ENCODE measurements at places on chromosomes 5 and 9.

DNA sequence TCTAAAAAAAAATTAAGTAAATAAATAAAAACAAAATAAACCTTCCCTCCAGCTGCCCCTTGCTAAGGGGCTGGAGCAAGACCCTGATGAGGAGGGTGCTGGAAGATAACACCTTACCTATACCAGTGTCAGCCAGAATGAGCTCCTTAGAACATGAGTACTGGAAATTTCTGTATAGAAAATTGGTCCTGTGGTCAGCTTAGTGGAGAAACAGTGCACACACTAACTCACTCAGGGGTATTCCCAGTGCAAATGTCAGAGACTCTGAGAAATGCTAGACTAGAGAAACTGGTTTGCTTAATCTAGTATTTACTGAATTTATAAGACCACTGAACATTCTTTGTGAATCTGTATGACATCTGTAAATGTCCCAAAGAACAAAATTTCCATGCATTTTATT, 62.1 kb upstream of the CTXN3 start:
- DNase-seq = no peak

DNA sequence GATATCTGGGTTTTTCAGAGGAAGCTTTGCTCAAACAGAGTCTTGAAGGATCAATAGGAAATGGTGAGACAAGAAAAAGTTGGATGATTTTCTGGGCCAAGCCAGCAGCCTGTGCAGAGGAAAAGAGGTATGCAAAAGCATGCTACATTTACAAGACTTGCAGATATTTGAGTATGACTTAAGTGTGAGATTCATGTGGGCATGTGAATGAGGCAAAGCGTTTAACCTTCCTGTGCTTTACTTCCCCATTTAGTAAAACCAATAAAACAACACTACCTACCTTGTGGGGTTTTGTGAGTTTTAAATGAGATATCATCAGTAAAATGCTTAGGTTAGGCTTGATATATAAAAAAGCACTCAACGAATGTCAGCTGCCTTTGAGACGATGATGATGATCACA, 58.1 kb downstream of the PIP5K1B start:
- no peak for DNase-seq

DNA sequence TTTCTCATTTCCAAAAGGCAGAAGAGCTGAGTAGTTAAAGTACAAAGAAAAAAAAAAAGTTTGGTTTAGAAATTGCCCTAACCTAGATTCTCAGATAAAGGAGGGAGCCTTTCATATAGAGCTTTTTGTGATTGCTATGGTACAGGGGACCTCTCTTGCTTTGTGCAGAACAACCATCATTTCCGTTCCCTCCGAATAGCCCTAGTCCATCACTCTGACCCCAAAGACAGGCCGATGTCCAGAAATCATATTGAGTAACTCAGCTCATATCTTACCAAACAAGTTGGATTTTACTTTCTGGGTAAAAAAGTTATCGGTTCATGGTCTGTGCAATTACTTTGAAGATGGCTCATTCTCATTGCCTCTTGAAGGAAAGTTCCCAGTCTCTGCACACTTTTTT, 36.7 kb upstream of the COL15A1 start:
- DNase-seq = no peak

- no peak for DNase-seq
Measured at GRCh38 chr5:38378579-38378978, 120.2 kb downstream of the EGFLAM start.

DNA sequence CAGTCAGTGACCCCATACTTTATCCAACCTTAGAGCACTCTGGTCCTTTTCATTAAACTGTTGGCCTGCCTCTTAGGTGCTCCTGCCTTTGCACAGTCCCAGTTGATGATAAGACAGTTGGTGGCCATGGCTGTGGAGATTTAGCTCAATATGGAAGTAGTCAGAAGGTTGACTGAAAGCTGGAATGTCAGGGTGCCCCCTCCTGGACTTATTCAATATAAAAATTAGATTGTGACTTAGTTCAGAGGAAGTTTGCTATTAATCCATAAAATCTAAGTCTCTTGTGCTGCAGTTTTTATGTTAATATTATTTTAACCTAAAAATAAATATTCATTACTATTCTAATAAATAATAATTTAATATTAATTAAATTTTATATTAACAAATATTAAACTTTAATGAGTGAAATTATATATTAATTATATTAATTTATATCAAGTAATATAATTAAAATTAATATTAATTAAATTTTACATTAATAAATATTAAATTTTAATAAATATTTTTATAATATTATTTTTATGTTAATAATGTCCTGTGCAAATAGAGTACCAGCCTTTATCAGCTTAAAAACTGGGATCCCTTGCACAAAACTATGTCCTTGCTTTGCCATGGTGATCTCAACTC, 77.7 kb upstream of the ADAMTSL1 start:
- no peak for DNase-seq

DNA sequence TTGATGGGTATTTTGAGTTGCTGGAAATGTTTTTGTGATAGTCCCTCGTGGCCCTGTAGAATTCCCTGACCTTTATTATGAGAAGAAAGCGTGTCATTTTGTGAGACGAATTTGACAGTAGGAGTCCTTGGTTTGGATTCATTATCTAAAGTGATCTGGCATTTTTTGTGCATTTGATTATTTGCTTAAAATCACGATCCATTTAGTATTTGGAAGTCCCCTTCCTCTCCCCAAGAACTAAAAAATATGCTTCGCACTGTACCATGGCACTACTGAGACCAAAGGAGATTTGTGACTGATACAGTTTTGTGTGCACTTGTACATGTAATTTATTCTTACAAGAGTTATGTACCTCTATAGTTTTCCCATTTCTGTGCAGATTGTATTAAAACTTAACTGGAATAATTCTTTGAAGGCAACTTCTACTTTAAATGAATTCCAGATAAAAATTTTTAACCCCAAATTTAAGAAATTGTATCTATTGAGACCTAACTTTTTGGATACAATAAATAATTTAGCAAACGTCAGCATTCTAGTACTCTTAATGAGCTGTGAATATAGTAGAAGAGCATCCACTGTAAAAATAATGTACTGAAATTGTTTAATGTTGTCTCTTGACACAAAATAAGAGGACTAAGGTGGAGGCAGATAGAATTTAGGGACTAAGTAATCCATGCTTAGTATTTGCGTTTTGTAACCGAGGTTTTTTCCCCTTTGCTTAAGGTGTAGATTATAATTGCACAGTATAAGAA, 2.1 kb downstream of the MAP3K1 start:
- DNase-seq = no peak

GRCh38 chr5:72328172-72328571, 8.0 kb downstream of the PTCD2 start:
- no peak for DNase-seq

GRCh38 chr5:78075301-78075700, 219.2 kb downstream of the AP3B1 start:
- DNase-seq = no peak

DNA sequence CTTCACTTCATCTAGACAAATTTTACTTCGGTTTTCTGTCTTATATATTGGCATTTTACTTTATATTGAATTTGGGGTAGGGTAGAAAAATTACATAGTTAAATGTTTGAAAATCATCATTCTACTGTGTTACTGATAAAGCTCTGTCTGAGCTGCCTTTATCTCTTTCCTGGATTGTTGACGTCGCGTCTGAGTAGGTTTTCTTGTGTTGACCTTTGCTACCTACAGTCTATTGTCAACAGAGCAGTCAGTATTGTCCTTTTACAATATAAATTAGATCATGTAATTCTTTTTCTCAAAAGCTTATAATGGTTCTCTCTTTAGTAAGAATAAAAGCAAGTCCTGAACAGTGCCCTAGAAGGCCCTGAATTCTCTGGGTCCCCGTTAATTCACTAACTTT, 128.2 kb downstream of the HACD4 start:
- no peak for DNase-seq

DNA sequence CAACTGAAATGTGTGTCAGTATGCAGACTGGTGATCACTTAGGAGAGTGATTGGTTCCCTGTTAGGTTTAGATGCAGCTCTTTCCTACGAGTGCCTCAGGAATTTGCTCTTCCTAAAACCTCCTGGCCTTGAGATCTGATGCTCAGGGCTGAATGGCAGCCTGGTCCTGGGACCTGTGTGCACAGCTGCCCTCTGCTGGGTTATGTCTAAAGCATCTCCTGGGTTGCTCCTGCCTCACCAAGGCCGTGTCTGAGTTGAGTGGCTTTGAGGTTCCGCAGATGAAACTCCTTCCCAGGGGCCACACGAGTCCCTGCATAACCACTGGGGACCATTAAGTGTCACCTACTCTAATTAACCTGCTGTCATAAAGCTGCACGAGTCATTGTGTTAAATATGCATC, 59.5 kb downstream of the MVB12B start:
- DNase-seq = peak; percentile 22

GRCh38 chr5:65334077-65334476, 147.6 kb downstream of the ADAMTS6 start:
- no peak for DNase-seq

All from activated naive CD4-positive, alpha-beta T cell treated with anti-CD3 and anti-CD28 coated beads for 36 hours (primary cell).